Neuronal stem cell (in vitro differentiated cells): ENCODE measurements at places on chromosomes 7 and 10.

DNA sequence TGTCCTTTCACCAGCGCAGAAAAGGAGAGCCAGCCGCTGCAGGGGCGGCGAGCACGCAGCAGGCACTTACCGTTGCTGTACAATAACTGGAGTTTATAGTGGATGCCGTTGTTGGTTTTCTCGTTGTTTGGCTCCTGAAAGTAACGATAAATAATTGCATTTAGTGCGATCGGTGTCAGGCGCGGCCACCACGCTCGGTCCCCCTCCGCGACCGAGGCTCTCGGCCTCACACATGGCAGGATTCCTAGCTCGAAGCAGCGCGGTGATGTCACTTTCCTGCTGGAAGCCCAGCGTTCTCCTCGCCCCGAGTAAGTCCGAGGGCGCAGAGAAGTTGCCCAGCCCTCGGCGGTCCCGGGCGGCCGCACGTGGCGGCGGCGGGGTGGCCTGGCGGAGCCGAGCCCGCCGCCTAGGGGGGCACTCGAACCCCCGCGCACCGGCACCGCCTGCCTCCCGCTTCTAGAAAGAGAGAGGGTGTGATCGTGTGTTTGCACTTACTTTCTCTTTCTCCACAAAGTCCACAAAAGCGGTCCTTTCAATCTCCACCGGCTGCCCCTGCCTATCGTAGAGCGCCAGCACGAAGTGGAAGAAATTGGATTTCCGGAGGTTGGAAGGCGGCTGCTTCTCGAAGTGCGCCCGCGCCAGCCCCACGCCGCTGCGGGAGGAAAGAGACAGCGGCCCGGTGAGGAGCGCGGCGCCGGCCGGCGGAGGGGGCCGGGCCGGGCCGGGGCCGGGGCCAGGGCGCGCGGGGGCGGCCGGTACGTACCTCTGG is 1.0 kb downstream of the EBF3 start:
- peak; percentile 57 for DNase-seq

GRCh38 chr7:158013085-158013668 is 574.4 kb downstream of the PTPRN2 start:
- DNase-seq, result no peak

GRCh38 chr10:114279901-114280644 is 41.0 kb downstream of the VWA2 start:
- no peak for DNase-seq

DNA sequence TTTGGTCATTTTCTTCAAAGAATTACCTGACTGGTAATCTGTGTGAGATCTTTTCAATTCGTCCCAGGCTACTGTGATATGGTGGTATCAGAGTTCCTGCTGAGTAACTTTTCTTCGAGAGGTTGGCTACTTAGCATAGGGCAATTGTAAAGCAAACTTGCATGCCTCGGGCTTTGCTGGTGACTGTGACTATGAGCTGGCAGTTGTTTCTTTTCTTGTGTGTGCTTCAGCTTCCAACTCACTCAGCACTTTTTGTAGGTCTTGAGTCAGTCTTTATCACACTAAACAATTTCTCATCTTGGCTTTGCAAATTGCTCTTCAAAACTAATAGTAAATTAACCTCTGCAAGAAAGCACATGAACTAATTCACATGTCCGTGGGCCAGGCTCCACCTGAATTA is 44.3 kb downstream of the PRR15 start:
- DNase-seq, result no peak

- DNase-seq, result no peak
Measured at GRCh38 chr10:120516426-120516825, 59.4 kb downstream of the PLPP4 start.

DNA sequence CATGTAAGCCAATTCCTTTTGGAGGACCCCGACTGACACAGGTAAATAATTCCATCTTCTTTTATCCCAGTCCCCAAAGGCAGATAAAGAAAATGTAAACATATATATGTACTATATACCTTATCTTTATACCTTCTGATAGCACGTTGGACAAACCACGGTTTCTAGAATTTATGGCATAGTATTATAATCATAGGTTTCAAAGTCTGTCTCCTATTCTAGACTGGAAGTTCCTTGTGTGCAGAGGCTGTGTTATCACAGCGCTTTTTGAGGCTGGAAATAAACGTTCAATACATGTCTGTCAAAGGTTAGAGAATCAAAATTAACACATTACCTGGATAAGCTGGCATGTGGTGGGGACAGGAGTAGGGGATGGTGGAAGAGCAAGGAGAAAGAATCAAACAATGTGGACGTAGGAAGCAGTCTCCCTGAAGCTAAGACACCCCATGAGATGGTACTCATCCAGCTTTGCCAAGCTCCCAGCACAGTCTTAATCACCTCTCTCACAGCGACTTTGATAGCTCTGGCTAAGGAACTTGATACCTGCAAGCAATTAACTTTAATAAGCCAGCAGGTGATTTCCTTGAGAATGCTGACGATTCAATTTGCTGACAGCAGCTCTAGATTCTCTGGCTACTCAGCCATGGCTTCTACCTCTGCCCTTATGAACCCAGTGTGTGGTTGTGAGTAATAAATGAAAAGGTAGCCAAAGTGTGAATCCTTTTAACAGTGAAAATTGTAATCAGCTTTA is 208.4 kb upstream of the LRRTM3 start:
- no peak for DNase-seq

GRCh38 chr10:75592791-75593643 is 161.6 kb downstream of the LRMDA start:
- no peak for DNase-seq

GRCh38 chr10:131020775-131021174 is 290.7 kb downstream of the TCERG1L start:
- no peak for DNase-seq

GRCh38 chr10:47255033-47255813 is 44.8 kb upstream of the GDF10 start:
- no peak for DNase-seq

GRCh38 chr10:70801854-70802253 is 13.9 kb upstream of the SGPL1 start:
- no peak for DNase-seq

- no peak for DNase-seq
Measured at GRCh38 chr10:17649836-17650235, 5.9 kb downstream of the STAM start.

GRCh38 chr10:14971867-14972448 is 12.8 kb downstream of the MEIG1 start:
- DNase-seq, result no peak

GRCh38 chr7:131995324-131995723 is 438.9 kb upstream of the PODXL start:
- DNase-seq, result no peak

DNA sequence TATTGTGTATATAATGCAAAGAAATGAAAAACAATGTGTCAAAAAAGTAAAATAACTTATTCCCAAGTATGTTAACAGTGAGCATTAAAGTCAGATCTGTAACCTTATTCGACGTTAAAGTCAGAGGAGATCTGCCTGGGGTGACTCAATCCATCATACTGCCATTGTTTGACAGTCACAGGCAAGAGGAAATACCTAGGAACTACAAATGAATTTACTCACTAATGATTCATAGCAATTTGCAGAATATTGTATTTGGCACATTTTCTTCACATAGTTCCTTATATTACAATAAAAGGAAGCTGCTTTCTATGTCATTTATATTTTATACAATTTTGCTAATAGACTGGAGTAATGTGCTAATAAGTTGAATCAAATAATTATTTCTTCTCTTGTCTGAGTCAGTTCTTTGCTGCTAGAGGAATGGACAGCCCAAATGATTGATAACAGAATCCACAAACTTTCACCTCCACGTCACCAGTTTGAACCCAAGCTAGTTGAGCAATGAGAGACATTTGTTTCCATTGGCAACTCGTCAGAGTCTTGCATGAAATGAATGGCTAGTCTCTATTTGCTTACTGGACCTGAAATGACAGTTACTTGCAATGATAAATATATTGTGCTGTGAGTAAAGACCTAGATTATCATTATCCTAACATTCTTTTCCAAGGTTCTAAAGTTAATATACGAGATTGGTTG is 48.5 kb upstream of the TMEM106B start:
- DNase-seq, result no peak

DNA sequence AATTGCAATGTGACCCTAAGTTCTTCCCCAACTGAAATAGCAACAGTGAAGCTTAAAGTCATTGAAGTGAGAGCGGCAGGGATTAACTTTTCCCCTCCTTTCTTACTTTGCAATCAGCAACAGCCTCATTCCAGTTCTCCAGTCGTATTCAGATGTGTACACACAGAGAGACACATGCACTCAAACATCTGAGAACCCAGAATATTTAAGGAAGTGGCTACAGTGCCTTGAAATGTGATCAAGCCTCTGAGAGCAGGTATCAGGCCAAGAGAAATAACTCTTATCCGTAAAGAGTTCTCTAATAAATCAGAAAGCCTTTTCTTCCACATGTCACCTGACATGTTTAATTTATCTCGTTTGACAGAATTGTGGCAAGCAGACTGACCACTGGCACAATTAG is 388.9 kb upstream of the NPVF start:
- DNase-seq, result no peak

DNA sequence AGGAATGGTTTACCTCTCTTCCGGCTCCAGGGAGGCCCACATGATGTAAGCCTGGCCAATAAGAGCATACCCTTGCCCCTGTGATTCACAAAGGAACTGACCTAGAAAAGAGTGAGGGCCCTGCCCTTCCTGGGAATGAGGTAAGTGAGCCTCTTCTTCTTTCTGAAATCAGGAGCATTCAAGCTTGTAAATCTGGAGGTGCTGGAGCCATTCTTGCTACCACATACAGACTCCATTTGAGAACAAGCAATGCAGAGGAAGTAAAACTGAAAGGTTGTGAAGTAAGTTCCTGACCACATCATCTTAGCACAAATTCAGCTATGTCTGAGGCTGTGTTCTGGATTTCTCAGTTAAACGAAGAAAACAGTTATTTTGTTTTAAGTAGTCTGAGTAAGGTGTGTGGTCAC is 132.2 kb downstream of the CD36 start:
- no peak for DNase-seq

- DNase-seq, result no peak
Measured at GRCh38 chr7:110645616-110646015, 445.3 kb upstream of the LRRN3 start.

DNA sequence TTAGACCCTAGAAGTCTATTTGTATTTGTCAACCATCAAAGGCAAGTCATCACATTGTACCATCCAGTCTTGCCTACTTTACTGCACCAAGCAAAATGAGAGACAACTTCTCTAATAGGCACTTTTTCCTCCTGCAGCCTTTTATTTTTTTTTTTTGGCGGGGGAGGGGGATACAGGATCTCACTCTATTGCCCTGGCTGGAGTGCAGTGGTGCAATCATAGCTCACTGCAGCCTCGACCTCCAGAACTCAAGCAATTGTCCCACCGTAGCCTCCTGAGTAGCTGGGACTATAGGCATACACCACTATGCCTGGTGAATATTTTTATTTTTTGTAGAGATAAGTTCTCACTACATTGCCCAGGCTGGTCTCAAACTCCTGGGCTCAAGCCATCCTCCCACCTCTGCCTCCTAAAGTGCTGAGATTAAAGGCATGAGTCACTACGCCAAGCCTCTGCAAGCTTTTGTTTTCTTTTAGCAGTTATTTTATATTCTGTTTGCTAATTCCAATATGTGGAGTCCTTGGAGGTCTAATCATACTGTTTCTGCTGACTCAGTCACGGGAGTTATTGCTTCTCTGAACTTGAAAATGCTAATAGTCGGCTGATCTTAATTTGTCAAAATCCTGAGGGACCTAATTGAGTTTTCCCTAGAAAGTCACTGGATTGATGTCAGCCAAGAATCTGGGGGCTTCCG is 14.2 kb downstream of the KPNA7 start:
- DNase-seq, result no peak

GRCh38 chr10:112628951-112629609 is 182.1 kb downstream of the VTI1A start:
- no peak for DNase-seq

DNA sequence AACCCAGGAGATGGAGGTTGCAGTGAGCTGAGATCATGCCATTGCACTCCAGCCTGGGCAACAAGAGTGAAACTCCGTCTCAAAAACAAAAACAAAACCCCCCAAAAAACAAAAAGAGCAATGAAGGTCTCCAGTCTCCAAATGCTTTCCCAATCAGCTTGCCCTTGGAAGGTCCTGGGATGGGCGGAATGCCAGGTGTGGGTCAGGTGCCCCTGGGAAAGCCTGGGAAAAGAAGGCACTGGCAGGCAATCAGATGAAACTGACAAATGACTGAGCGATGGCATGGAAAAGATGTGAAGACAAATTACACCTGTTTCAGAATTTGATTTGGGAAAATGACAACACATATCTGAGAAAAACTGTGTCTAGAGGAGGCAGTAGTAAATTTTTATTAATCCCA is 210.4 kb upstream of the IMMP2L start:
- DNase-seq, result no peak

DNA sequence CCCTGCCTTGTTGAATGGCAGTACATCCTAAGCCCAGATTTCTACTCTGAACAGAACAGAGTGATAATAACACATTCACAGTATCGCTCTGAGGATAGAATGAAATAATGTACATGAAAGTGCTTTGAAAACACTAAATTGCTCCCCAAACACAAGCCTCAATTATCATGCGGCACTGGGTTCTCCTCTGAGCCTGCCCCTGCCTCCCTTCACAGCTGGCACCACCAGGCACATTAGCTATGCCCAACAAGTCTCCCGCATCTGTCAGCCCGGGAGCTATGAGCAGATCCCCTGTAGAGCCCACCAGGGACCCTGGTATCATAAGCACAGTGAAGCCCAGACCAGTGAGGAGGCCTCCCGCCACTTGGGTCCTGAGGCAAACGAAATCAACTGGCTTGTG is 405.5 kb downstream of the GRID1 start:
- DNase-seq, result no peak

- DNase-seq, result no peak
Measured at GRCh38 chr7:137961200-137962177, 40.4 kb downstream of the CREB3L2 start.

DNA sequence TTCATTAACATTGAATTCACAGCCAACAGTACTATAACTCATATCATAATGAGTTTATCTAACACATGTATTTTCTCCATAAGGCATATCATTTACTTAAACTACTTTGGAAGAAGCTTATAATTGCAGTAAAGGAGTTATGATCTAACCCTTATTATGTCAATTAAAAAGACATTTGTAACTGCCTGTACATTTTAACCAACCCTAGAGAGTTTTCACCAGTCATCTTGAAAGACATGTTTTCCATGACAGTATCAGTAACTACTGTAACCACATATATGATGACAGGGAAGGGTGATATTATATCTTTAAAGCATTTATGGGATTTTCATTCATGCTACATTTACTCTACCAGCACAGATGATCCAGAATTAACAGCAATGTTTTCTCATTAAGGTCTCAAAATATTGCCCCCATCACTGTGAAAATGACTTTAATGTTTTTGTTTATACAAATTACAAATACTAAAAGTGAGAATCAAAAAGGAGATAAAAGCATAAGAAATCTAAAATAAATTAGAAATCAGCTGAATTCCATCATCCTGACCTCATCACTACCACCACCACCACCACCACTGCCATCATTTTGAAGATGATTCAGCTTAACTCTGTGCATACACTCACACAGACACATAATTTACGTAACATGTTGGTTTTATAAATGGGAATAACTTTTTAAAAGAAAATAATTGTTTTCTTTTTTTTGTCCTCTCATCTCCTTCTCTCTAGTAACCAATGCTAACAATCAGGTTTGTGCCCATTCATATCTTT is 53.6 kb downstream of the MKLN1 start:
- no peak for DNase-seq

- peak; percentile 11 for DNase-seq
Measured at GRCh38 chr7:18087687-18088078, 60.0 kb upstream of the PRPS1L1 start.
